ENCODE measurements at places on chromosomes 12 and 14.

DNA sequence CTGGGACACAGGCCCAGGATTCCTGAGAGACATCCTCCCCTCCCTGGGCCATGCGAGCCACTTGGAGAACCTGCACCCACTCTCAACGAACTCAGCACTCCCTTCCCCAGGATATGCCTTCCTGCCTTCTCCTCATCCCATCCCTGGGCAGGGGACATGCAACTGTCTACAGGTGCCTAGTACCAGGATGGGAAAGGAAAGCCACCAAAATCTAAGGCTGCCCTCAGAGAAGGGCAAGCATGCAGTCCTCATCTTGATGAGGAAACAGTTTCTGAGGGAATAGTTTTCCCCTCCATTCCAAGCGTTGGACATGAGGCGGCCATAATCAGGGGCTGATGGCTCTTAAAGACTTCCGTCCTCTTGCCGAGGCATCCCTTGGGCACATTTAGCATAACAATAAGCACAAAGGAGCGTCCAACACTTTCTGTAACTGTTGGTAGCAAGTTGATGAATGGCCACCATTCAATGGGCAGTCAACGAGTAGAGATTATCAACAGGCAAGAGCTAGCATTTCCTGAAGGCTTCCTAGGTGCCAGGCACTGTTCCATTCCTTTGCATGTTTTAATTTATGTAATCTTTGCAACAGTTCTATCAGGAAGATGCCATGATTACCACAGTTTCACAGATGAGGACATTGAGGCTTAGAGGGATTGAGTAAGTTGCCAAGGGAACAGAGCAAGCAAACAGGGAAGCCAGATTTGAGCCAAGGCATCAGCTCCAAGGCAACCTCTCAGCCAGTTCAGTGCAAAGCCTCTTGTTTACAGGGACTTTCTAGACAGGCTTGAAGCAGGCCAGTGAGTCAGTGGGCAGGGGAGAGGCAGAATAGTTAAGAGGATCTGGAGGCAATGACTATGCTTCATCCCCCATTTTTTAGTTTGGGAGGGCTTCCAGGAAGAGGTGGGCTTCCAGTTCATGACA is 105.1 kb downstream of the SINHCAF start:
- DNase-seq: no peak

DNA sequence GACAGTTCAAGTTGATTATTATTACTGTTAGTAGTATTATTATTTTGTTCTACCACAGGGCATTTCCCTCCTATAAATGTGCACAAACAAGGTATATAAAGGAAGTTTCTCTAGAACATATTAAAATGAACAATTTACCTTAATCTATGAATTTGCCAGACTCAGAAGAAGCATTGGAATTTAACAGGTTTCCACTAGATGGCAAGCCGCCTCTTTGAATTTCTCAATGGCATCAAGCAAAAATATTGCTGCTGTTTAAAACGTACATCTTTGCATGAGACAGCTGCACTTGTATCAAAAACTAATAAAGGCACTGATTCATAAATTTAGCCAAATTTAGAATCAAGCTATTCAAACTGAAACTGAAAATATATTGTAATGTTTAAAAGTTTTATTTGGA is 34.6 kb upstream of the MIS18BP1 start:
- no peak for DNase-seq

GRCh38 chr14:23169622-23170021 is 13.8 kb downstream of the SLC7A8 start:
- no peak for DNase-seq

- DNase-seq: no peak
Observed at GRCh38 chr12:83361071-83361470, 674.4 kb downstream of the TMTC2 start.

DNA sequence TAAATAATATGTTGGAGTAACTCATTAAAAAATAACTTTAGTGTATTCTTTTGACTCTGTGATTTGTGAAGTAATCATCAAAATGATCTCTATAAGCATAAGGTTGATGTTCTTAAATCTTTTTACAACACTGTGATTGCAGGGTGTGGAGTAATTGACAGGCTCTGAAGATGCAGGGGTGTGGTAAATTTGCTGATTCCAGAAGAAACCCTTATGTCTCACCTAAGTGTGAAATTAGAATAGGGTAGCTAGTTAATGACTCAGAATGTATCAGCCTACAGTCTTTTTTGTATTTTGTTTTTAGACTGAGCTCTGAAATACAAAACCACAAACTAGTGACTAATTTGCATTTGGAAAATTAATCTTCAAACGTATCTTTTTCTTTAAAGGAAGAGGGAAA is 5.9 kb downstream of the PRPF39 start:
- no peak for DNase-seq

DNA sequence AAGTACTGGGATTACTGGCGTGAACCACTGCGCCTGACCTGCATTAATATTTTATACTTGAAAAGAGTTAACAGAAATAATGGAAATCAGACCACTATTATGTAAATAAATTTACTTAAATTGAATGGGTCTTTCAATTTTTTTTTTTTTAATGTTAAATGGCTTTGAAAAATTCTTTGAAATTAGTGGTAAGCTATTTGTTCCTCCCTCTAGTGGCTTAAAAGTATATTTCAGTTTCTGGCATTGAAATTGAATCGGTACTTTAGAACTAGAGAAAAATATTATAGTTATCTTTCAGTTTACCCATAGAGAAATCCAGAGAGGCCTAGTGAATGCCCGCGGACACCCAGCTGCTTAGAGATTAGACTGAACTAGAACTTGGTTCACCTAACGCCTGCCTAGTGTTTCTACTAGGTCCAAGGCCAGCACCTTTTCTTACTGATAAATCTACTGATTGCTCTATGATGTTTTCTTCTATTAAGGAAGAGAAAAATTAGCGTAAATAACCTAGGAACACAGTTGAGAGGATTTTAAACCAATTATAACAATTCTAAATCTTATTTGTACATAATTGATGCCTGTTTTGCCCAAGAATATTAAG is 106.5 kb downstream of the EML1 start:
- DNase-seq: peak; percentile 31

GRCh38 chr14:102819176-102819628 is 42.0 kb downstream of the TRAF3 start:
- peak; percentile 43 for DNase-seq

DNA sequence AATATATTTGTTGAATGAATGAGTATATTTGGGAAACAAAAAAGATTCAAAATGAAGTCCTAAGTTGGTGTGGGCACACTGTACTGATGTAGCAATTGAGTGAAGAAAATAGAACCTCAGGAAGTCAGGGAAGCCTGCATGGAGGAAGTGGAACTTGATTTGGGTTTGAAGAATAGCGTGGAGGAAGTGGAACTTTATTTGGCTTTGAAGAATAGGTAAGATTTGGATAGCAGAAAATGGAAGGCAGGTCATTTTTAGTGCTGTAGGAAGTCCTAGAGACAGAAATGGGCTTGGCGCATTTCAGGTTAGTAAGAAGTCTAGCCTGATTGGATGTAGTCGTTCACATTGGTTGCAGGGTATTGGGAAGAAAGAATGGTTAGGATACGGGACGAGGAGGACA is 5.4 kb downstream of the C12orf75 start:
- no peak for DNase-seq

DNA sequence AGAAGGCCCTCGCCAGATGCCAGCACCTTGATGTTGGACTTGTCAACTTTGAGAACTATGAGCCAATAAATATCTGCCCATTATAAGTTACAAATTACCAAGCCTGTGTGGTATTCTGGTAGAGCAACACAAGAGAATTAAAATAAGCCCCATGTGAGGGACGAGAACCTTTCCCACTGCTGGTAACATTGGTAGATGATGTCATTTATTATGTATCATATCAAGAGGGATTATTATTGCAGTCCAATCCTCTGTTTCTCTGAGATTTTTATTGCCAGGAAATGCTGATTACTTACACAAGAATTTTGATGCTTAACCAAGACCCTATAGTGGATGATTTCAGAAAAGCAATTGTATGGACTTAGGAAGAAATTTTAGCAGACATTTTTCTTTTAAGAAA is 40.3 kb upstream of the SLC24A4 start:
- no peak for DNase-seq

GRCh38 chr14:72611506-72611905 is 282.4 kb downstream of the DPF3 start:
- no peak for DNase-seq

- DNase-seq: no peak
Observed at GRCh38 chr12:131152587-131152986, 198.9 kb downstream of the ADGRD1 start.

DNA sequence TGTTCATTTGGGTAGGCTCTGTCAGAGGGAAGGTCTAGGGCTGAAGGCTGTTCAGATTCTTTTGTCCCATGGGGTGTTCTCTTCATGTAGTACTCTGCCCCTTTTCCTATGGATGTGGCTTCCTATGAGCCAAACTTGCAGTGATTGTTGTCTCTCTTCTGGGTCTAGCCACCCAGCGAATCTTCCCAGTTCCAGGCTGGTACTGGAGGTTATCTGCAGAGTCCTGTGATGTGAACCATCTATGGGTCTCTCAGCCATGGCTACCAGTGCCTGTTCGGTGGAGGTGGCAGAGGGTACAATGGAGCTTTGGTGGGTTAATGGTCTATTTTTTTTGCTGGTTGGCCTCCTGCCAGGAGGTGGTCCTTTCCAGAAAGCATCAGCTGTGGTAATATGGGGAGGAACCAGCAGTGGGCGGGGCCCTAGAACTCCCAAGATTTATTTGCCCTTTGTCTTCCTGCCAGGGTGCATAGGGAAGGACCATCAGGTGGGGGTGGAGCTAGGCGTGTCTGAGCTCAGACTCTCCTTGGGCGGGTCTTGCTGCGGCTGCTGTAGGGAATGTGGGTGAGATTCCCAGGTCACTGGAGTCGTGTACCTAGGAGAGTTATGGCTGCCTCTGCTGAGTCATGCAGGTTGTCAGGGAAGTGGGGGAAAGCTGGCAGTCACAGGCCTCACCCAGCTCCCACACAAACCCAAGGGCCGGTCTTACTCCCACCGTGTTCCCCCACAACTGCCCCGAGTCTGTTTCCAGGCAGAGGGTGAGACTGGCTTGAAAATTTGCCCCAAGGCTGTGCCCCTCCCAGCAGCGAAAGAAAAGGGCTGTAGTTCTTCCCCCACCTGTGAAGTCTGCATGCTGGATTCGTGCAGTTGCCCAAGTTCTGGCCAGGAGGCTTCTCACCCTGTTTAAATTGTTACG is 17.5 kb downstream of the MTRFR start:
- DNase-seq: no peak

DNA sequence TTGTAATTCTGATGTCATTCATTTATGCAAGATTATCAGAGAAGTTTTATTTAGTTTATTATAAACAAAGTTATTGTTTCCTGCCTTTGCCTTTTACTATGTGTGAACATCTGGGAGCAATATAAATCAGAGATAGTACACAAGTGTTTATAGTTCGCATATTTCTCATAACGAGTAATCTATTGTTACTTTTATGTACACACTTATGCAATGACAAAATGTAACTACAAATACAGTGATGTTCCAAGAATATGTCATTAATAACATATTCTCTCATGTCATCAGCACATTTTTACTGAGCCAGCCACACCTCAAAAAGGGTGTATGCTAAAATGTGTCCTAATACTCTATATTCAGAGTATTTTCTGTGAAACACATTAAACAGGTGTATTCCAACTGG is 243.2 kb downstream of the ALX1 start:
- no peak for DNase-seq

GRCh38 chr12:14561677-14562238 is 5.9 kb downstream of the PLBD1 start:
- no peak for DNase-seq

GRCh38 chr12:53418221-53418620 is 5.4 kb upstream of the AMHR2 start:
- no peak for DNase-seq

- DNase-seq: no peak
Observed at GRCh38 chr12:76848132-76848531, 30.7 kb downstream of the CSRP2 start.

DNA sequence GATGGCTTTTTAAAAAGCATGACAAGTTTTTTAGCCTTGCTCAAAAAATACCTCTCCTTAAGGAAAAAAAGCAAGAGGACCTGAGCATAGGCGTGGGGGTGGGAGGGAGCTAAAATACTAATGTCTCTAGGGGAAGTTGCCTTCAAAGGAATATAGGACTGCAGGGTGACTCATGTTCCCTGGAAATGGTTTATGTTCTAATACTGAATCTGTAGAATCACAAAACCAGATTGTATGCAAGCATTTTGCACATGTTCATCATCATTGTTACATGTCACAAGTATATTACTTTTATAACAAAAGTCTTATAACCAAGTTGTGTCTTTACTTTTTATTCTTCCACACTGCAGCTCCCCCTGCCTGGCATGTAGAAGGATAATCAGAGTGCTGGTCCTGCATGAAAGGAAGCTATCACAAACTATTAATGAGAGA is 36.6 kb downstream of the GPR135 start:
- DNase-seq: no peak

- DNase-seq: no peak
Observed at GRCh38 chr14:68148763-68149162, 329.2 kb downstream of the RAD51B start.

- no peak for DNase-seq
Observed at GRCh38 chr12:104142543-104142942, 4.5 kb upstream of the NFYB start.

DNA sequence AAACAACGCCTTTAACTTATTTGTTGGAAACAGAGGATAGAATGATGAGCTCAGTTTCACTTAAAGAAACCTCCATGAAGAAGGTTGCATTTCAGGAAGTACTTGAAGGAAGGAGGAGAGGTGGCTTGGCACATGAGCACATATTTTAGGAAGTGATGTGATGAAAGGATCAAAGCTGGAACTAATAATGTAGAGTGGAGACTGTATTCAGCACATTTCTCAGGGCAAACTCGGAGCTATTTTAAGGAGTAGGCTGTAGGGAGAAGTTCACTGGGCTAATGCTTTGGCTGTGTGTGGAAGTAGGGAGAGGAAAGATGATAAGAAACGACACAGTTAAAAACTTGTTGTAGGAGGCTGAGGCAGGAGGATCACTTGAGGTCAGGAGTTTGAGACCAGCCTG is 272.8 kb downstream of the AKAP6 start:
- DNase-seq: no peak

GRCh38 chr14:79829405-79830166 is 381.7 kb downstream of the DIO2 start:
- DNase-seq: no peak

GRCh38 chr14:58776516-58776915 is 138.8 kb downstream of the DACT1 start:
- no peak for DNase-seq

- no peak for DNase-seq
Observed at GRCh38 chr12:131833288-131833895, 5.2 kb downstream of the MMP17 start.

DNA sequence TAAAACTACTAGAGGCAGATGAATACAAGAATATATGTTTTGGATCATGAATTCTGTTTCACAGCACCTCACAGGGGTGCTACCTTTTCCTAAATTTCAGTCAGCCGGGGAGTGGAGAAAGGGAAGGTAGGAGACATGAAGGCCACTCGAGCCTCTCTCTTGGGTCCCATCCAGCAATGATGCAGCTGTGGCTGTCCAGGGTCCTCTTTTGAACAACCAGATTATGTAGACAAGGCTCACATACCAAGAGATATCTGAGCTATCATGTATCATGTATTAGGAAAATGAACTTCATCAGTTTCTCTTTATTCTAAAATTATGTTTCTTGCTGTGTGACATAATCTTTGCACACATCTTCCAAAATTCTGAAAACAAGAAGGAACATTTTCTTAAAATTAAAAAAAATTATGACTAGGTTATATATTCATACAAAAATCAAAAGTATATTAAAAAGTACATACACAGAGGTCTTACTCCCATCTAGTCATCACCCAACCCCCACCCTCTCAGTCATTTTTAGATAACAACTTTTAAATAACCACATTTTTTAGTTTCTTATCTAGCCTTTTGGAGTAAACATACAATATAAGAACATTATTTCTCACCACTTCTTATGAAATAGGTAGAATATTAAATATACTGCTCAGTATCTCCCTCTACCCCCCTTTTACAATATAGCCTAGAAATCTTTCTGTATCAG is 88.7 kb downstream of the ACADS start:
- no peak for DNase-seq

Data from CD4-positive, CD25-positive, alpha-beta regulatory T cell (primary cell).